ENCODE measurements at places on chromosomes 11 and 22.

GRCh38 chr11:33268945-33269540 lies 11.9 kb downstream of the HIPK3 start:
- no peak for DNase-seq

DNA sequence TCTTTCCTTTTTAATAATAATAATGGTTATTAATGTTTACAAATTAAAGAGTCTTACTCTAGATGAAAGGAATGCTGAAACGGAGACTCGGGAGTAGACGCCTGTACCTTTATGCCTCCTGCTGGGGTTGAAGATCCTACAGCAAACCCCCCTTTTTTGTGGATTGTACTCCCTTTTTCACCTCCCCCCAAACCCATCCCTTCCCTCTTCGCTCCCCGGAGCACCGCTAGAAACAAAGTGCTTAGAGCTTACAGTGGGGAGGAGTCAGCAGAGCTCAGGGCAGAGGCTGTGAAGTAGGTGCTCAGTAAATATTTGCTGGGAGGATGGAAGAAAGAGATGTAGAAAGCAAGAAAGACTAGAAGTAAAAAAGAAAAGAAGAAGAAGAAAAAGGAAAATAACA lies 169.7 kb downstream of the NXPE2 start:
- DNase-seq = no peak

GRCh38 chr11:95016139-95016538 lies 8.9 kb upstream of the KDM4E start:
- DNase-seq = no peak

DNA sequence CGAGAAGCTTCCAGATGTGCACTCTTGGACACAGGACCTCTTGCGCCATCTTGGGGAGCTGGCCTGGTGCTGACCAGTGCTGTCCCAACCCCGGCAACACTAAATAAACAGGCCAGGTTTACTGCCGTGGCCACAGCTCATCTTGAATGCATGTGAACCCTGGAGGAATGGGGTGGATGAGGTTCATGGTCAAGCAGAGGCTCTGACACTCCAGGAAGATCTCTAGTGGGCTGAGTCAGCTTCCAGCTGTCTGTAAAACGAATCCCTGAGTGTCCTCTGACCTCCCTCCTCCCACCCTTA lies 51.8 kb downstream of the ALX4 start:
- DNase-seq = no peak

DNA sequence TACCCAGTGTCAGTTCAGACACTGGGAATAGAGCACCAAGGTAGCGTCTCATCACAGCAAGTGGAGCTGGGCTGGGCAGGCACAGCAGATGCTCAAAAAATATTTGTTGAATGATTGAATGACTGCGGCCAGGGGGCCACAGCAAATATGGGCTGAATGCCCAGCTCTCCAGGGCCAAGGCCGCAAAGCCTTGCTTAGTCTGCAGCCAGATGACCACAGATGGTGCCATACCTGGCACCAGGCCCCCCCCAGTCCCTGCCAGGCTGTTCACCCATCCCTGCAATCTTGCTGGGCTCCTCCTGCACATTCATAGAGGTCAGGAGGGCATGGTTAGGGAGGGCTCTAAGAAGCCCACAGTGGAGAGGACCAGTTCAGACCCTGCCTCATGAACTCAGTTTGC lies 32.9 kb downstream of the ZC3H7B start:
- no peak for DNase-seq
